Cortex of kidney (tissue), 1 donor: ENCODE measurements at places on chromosomes 13 and 19.

DNA sequence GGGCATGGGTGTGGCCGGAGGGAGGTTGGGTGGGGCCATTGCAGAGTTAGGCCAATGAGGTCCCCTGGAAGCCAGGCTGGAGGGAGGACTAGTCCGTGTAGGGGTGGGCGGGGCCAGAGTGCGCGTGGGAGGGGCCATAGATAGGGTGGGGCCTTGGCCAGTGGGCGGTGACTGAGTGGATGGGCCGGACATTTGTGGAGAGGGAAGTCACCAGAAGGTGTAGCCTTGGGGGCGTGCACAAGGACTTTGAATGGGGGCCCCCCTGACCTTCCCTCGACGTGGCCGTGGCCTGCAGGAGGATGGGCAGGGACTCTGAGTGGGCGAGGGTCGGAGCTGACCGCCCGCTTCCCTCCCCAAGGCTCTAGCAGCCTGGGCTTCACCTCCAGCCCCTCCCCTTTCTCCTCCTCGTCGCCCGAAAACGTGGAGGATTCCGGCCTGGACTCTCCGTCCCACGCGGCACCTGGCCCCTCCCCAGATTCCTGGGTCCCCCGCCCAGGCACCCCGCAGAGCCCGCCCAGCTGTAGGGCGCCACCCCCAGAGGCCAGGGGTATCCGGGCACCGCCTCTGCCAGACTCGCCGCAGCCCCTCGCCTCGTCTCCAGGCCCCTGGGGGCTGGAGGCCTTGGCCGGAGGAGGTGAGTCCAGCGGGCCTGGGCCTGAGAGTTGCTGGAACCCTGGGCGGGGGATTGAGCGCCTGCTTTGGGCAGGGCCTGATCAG, 16.5 kb upstream of the B3GNT3 start:
- no peak for DNase-seq

DNA sequence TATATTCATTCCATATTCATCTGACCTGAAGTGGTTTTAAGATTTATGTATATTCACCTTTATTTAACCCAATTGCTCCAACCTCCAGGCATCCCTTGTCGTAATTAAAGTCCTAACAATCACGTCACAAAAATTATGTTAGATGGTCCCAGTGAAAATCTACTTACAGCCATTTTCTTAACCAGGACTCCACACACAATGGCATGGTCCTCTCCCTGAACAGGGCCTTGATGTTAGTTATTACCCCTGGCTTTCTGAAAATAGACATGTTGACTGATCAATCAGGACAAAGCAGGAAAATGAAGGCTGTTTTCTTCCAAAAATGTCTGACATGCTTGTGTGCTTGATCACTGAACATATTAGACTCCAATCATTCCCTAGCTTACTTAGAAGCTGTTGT, 542.7 kb upstream of the SLITRK5 start:
- no peak for DNase-seq

- no peak for DNase-seq
Observed at GRCh38 chr19:18263324-18264136, 10.7 kb downstream of the IQCN start.

DNA sequence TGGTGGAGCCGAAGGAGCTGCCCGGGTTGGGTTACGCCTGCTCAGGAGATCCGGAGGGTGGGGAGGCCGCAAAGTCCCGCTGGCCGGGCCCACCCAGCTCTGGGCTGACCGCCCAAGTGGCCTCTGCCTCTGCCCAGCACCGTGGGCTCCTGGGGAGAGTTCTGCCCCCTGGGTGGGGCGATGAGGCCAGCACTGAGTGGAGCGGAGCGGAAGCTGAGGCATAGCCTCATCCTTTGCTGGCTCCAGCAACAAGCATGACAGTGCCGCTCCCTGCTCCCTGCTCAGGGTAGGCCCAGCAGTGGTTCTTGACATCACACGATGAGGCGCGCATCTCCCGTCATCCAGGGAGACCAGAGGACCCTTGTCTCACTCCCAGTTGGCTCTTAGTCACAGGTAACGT, 22.5 kb downstream of the CCDC8 start:
- no peak for DNase-seq

DNA sequence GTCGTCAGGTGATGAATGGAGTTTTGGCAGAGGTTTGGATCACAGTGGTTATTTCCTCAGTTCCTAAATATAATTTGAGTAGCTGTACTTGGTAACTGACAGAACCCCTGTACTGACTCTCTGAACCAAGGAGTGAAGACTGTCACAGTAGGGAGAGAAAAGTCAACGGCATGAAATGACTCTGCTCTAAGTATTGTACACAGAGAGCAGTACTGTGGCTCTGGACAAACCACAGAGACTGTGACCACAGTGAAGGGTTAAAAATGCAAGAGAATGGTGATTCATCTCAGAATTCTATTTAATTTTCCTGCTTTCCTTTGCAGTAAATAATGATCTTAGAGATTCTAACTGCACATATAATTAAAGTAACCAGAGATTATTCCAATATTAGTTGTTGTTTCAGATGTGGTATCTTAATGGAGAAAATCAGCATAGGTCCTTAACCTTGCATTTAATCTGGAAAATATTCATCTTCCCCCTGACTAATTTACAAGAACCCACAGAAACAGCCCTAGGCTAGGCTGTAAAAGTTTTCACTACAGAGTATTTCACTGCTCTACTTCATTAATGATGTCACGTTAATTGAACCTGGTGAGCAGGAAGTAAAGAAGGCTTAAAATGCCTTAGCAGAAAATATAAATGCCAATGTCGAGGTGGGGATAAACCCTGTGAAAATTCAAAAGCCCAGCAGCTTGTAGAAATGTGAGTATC, 221.9 kb downstream of the LIG4 start:
- no peak for DNase-seq

DNA sequence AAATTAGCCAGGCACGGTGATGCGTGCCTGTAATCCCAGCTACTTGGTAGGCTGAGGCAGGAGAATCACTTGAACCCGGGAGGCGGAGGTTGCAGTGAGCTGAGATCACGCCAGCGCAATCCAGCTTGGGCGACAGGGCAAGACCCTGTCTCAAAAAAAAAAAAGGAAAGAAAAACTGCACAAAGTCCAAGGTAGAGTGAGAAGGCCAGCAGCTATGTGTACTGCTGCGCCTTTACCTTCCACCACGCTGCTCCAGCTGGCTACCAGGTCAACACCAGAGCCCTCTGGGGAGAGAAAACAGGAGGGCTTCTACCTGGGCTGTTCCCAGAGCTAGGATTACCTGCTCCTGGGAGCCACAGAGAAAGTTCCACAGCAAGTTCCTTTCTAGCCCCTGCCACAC, 3.2 kb downstream of the ELL start:
- no peak for DNase-seq

GRCh38 chr19:30367421-30367820, 4.8 kb upstream of the ZNF536 start:
- no peak for DNase-seq

- no peak for DNase-seq
Observed at GRCh38 chr13:38045278-38046048, 175.9 kb upstream of the TRPC4 start.

DNA sequence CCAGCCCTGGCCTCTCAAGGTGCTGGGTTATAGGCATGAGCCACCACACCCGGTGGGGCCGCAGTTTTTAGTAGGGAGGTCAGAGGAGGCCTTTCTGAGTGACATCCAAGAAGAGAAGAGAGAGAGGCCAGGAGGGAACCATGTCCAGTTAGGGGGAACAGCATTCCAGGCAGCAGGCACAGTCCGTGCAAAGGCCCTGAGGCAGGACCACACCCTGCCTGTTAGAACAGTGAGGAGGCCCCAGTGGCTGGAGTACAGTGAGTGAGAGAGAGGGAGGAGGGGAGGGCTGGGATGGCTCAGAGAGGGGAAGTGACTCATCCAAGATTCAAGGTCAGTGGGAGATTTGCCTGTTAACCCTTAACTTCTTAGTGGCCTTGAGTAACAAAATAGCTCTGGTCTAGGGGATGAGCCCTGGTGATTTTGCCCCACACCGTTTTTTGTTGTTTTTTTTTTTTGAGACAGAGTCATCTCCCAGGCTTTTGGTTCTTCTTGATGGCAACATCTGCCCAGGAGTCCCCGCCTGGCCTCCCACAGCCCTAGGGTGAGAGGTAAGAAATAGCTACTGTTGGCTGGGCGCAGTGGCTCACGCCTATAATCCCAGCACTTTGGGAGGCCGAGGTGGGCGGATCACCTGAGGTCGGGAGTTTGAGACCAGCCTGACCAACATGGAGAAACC, 2.7 kb upstream of the PLIN3 start:
- DNase-seq: no peak

- no peak for DNase-seq
Observed at GRCh38 chr13:28410096-28410495, 84.8 kb downstream of the FLT1 start.

DNA sequence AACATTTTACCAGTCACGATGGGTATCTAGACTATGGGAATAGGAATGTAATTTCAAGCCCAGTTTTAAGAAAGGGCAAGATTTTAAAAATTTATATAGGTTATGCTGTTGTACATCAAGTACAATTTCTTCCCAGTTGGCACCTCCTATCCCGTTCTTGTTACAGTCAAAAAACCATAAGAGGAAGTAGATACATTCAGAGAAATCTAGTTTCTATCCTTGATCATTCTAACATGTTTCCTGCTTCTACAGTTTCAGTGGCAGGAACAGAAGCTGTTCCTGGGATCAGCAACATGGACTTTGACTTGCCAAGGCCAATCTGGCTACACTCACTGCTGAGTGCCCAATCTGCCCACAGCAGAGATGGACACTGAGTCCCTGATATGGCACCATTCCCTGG, 14.7 kb upstream of the FPR3 start:
- DNase-seq: no peak

DNA sequence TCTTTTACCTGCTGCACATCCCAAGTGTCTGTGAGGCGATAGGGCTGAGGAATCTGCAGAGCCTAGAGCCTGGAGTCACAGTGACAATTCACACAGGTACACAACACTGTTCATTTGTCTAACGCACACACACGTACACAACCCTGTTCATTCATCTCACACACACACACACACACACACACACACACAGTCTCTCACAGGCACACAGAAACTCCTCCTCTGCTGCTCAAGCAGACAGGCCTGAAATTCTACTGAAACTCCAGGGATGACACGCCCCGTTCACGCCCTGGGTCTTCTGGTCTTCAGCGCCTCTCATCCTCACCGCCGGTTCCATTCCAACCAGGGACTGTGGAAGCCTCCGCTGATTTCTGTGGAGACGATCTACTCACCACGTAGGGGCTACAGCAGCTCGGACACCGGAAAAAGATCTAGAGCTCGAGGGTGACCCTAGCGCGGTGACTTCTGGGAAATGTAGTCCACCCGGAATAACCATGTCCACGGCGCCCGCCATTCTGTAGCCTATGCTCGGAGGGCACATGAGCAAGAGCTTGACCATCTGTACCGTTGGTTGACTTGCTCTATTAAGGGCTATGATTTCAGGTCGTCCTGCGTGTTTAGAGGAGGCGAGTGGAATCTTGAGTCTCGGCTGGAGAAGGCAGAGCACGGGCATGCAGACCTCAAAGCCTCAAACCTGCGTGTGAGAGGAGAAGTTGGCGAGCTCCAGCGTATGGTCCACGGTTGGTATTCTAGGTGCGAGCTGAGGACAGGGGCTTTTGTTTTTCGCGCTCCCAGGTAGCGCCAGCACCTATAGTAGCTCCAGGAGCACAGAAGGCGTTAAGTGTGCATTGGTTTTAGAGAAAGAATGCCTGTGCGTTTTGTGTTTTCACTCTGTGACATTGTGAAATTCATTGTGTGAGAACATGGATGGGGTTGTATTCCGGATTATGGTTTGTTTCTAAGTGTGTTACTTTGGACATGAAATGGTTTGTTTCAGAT, 33.4 kb downstream of the ZNF45 start:
- no peak for DNase-seq

DNA sequence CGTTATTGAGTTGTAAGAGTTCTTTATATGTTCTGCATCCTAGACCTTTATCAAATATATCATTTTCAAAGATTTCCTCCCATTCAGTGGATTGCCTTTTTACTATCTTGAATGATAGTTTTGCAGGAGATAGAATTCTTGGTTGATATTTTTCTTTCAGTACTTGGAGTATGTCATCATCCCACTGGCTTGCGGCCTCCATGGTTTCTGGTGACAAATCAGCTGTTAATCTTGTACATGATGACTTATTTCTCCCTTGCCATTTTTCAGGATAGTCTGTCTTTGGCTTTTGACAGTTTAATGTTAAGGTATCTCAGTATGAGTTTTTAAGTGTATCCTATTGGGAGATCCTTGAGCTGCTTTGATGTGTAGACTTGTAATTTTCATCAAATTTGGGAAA, 8.5 kb downstream of the ZNF557 start:
- no peak for DNase-seq
